ENCODE measurements at places on chromosomes 13 and 19.

- no peak overlapping the region for H3K27ac ChIP-seq
- no peaks in the 10 kb centered on the region for H3K4me1 ChIP-seq
- H3K36me3 ChIP-seq: no peaks in the 10 kb centered on the region
- no peak overlapping the region for H3K4me3 ChIP-seq
These were observed 186.9 kb upstream of the UBL3 start for GRCh38 chr13:30037306-30037705.

GRCh38 chr19:44718441-44719261, 19.7 kb downstream of the CEACAM16 start:
- H3K27me3 ChIP-seq: peaks cover 20% of the 10 kb centered on the region
- no peak overlapping the region for H3K4me3 ChIP-seq
- peaks cover 16% of the 10 kb centered on the region for H3K4me1 ChIP-seq
- no peak overlapping the region for H3K27ac ChIP-seq
- no peak for DNase-seq
- H3K36me3 ChIP-seq: no peaks in the 10 kb centered on the region

- no peak overlapping the region for H3K27ac ChIP-seq
- H3K27me3 ChIP-seq: no peaks in the 10 kb centered on the region
- no peaks in the 10 kb centered on the region for H3K36me3 ChIP-seq
- DNase-seq: no peak
- no peak overlapping the region for H3K4me3 ChIP-seq
These were observed 172.3 kb upstream of the KLF12 start for GRCh38 chr13:74306496-74306895.

- no peaks in the 10 kb centered on the region for H3K36me3 ChIP-seq
- H3K27ac ChIP-seq: no peak overlapping the region
- peaks cover 8% of the 10 kb centered on the region for H3K27me3 ChIP-seq
- no peaks in the 10 kb centered on the region for H3K4me1 ChIP-seq
These were observed 47.0 kb upstream of the DIAPH3 start for GRCh38 chr13:60210510-60211330.

DNA sequence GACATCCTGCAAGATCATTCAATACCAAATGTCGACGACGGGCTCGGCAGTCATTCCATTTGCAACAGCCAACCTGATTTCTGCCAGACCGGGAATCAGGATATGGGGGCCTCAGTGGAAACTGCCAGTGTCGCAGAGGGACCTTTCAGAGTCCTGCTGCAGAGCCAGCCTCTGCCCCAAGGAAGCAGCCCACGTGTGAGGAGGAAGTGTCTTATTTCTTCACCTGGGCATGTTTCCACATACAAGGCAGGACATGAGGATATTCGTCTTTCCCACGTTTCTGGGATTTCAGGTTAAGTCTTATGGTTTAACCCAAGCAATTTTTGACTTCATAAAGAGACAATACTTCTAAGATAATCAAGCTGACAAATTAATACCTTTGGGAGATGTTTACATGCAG, 69.9 kb downstream of the ABCC4 start:
- H3K27me3 ChIP-seq: no peaks in the 10 kb centered on the region
- no peaks in the 10 kb centered on the region for H3K36me3 ChIP-seq
- no peak overlapping the region for H3K4me3 ChIP-seq
- no peak overlapping the region for H3K27ac ChIP-seq

- no peak overlapping the region for H3K4me3 ChIP-seq
- H3K4me1 ChIP-seq: no peaks in the 10 kb centered on the region
- H3K27ac ChIP-seq: no peak overlapping the region
These were observed 545.8 kb downstream of the LIG4 start for GRCh38 chr13:107669391-107669993.

GRCh38 chr13:88429862-88430261, 758.7 kb downstream of the SLITRK5 start:
- DNase-seq: no peak
- H3K36me3 ChIP-seq: no peaks in the 10 kb centered on the region
- no peak overlapping the region for H3K4me3 ChIP-seq
- no peak overlapping the region for H3K27ac ChIP-seq
- no peaks in the 10 kb centered on the region for H3K27me3 ChIP-seq
- H3K4me1 ChIP-seq: no peaks in the 10 kb centered on the region

DNA sequence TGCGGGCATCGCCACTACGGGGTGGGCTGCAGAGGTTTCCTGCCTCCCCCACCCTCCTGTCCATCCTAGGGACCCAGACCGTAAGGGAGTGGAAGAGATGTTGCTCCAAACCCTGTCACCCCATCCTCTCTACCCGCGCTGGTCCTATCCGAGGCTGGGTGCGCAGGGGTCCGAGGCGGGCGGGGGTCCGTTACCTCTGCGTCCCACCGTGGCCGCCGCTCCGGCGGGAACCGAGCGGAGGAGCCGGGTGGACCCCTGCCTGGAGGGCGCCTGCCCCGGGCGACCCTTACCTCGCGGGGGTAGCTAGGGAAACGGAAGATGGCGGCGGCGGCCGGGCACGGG, at the start of gene DGKH:
TSS of gene DGKH (plus strand) at position 307 of the 342 bp plus-strand sequence. CDS start 126 bp downstream, outside the sequence.
- peak within 1 kb of the TSS; percentile 87 for H3K4me3 ChIP-seq
- H3K4me1 ChIP-seq: peaks cover 3% of the 10 kb centered on the region
- peaks cover 4% of the 10 kb centered on the region for H3K27me3 ChIP-seq
- peak within 1 kb of the TSS; percentile 12 for H3K27ac ChIP-seq
- H3K36me3 ChIP-seq: no peaks in the 10 kb centered on the region
- no peak for DNase-seq

- peaks cover 84% of the 10 kb centered on the region for H3K36me3 ChIP-seq
- H3K27ac ChIP-seq: no peak overlapping the region
- H3K4me3 ChIP-seq: no peak overlapping the region
- H3K27me3 ChIP-seq: no peaks in the 10 kb centered on the region
- no peak for DNase-seq
These were observed 21.7 kb downstream of the MAU2 start for GRCh38 chr19:19342086-19343015.

DNA sequence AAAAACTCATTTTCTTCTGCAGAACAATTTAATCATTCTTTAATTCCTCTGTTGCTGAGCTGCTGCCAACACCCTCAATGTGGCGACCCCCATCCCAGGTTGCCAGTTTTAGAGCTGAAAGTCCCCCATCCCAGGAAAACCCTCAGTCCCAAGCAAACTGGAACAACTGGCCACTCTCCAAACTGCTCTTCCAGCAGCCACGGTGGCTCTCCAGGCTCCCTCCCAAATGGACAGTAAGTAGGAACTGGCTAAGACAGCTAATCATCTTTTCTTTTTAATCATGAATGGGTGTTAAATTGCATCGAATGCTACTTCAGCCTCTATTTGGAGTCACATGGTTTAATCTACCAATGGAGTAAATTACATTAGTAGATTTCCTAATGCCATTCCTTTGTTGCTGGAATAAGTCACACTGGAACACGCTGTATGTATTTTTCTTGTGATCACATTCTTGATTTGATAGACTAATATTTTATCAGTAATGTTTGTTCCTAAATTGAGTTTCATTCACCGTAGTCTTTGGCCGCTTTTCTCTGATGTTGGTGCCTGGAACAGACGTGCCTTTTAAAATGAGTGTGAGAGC, 33.7 kb upstream of the VSTM2B start:
- no peaks in the 10 kb centered on the region for H3K36me3 ChIP-seq
- H3K4me1 ChIP-seq: no peaks in the 10 kb centered on the region
- no peaks in the 10 kb centered on the region for H3K27me3 ChIP-seq

DNA sequence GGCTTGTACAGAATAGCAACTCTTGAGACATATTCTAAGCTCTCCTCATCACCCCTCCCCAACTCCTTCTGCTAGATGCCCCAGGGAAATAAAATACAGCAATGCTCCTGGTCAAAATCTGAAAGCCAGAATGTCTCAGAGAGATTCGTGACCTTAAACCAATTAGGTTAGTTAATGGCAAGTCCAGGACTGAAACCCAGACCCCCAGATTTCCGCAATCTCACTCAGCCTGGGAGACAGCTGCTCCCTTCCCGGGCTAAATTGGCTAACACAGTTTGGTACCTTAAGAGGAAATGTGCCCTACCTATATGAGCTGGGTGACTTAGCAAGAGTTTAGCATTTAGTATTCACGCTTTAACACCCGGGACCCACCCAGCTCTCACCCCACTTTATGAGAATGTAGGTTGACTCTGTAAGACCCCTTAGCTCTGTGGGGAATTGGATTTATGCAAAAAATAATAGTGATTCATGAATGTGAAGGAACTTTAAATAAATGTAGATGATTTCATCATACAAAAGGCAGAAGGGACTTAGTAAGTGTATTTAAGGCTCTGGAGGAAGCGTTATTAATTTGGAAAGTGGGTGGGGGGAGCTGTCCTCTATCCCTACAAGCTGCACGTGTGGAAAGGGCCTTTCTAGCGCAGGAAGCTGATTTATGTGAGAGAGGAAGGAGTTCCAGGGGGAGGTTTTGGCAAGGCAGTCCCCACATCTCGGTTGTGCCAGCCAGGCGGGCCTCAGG, 1.1 kb downstream of the DLEU7 start:
- H3K4me3 ChIP-seq: peak overlapping the region; percentile 69
- no peak overlapping the region for H3K27ac ChIP-seq
- H3K4me1 ChIP-seq: peaks cover 6% of the 10 kb centered on the region
- peaks cover 14% of the 10 kb centered on the region for H3K27me3 ChIP-seq
- no peaks in the 10 kb centered on the region for H3K36me3 ChIP-seq
- no peak for DNase-seq

DNA sequence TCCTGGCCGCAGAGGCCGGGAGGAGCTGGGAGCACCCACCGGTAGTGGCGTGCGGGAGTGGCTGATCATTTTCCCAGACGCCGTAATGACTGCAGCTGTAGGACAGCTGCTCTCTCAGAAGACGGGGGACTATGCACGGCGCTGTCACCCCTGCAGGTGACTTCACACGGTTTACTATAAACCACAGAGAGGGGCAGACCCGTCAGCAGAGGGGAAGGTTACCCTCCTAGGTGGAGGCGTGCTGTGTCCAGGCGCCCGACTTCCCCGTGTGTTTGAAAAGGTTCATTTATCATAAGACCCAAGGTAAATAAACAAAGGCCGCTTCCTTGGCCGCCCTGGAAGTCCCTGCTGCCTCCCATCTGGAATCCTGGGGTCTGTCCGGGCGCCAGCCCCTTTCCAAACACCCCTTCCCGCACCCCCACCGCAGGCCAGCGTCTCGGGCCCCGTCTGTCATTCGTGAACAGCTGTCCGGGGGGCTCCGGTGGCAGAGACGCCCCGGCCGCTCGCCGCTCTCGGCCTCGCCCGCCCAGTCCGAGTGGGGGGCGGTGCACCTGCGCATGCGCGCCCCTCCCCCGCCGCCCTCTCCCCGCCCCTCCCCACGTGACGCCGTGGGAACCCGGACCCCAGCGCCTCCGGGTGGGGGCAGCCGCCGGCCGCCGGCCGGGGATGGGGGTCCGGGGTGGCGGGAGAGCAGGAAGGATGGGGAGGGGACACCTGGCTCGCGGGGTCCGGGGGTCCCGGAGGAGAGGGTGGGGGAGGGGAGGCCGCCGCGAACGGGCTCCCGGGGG, 915 bp downstream of the SHC2 start:
- peaks cover 71% of the 10 kb centered on the region for H3K27me3 ChIP-seq

DNA sequence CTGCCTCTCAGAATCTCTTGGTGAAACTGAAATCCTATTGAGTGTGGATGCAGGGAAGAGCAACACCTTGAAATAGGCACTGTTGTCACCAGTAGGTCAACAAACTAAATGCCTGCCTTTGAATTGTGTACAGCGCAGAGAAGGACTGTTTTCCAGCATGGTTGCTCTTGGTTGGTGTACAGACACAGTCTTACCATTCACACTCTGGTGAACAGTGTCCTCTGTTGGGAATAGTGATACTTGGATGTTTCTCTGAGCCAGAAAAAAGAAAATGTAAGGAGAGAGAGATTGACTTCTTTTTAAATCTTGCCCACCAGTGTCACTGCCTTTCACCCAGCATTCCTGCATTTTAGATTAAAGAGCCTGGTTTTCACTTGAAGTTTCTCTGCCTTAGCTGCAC, 179.7 kb downstream of the STK24 start:
- no peak for DNase-seq
- no peak overlapping the region for H3K27ac ChIP-seq
- H3K4me3 ChIP-seq: no peak overlapping the region
- no peaks in the 10 kb centered on the region for H3K36me3 ChIP-seq

GRCh38 chr13:103276775-103277498, 210.7 kb upstream of the SLC10A2 start:
- no peak overlapping the region for H3K27ac ChIP-seq
- no peak overlapping the region for H3K4me3 ChIP-seq
- H3K27me3 ChIP-seq: no peaks in the 10 kb centered on the region
- no peaks in the 10 kb centered on the region for H3K36me3 ChIP-seq
- no peak for DNase-seq

DNA sequence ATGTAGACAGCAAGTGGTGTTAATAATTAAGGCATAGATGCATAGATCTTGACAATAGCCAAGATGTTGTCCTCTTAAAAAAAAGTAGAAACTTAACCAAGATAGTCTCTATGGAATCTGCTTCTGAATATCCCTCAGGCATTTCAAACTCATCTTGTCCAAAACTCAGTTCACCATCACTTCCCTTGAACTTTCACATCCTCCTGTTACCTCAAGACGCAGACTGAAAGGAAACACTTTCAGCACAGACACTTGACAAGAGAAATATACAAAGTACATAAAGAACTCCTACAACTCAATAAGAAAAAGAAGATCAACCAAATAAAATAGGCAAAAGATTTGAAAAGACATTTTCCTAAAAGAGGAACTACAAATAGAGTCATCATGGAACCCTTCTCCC, 451.1 kb downstream of the FOXO1 start:
- no peaks in the 10 kb centered on the region for H3K27me3 ChIP-seq
- DNase-seq: no peak
- no peak overlapping the region for H3K27ac ChIP-seq
- no peak overlapping the region for H3K4me3 ChIP-seq
- no peaks in the 10 kb centered on the region for H3K36me3 ChIP-seq
- H3K4me1 ChIP-seq: peaks cover 9% of the 10 kb centered on the region

DNA sequence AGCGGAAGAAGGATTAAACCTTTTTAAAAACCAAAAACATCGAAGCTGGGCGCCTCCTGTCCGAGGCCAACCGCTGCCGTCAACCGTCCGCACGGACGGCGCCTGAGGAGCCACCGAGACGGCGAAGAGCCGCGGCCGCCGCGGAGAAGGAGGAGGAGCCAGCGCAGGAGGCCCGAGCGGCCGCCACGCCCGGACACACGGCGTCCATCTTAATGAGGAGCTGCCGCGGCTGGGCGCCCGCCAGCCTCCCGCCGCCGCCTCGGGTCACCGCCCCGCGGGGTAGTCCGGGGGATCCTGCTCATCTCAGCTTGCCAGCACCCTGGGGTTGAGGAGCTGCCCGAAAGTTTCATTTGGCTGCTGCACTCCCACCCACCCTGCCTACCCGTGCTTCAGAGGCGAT, 10.6 kb downstream of the ZSCAN1 start:
- no peak overlapping the region for H3K4me3 ChIP-seq
- H3K27me3 ChIP-seq: no peaks in the 10 kb centered on the region
- no peak overlapping the region for H3K27ac ChIP-seq
- H3K4me1 ChIP-seq: no peaks in the 10 kb centered on the region
- no peaks in the 10 kb centered on the region for H3K36me3 ChIP-seq
- no peak for DNase-seq

GRCh38 chr13:32045982-32046785, 14.6 kb downstream of the FRY start:
- no peak overlapping the region for H3K27ac ChIP-seq
- peaks cover 4% of the 10 kb centered on the region for H3K4me1 ChIP-seq
- no peak for DNase-seq
- no peaks in the 10 kb centered on the region for H3K27me3 ChIP-seq
- no peak overlapping the region for H3K4me3 ChIP-seq

GRCh38 chr13:24341439-24341838, 32.1 kb downstream of the C1QTNF9 start:
- H3K4me3 ChIP-seq: no peak overlapping the region
- H3K4me1 ChIP-seq: no peaks in the 10 kb centered on the region
- no peaks in the 10 kb centered on the region for H3K36me3 ChIP-seq
- DNase-seq: no peak

- H3K4me3 ChIP-seq: no peak overlapping the region
- no peak overlapping the region for H3K27ac ChIP-seq
- H3K4me1 ChIP-seq: no peaks in the 10 kb centered on the region
- H3K27me3 ChIP-seq: no peaks in the 10 kb centered on the region
- H3K36me3 ChIP-seq: no peaks in the 10 kb centered on the region
These were observed 280.0 kb upstream of the SOX21 start for GRCh38 chr13:94992036-94992960.

GRCh38 chr13:109785892-109786450, 412 bp downstream of the IRS2 start:
- peaks cover 9% of the 10 kb centered on the region for H3K27me3 ChIP-seq
- H3K4me1 ChIP-seq: no peaks in the 10 kb centered on the region

All from T-cell (primary cell).